T-helper 2 cell treated with Interferon-gamma antibody and Interleukin-4, amounts not matched to agents 5 μg/mL and 100 μg/mL, for 36 hours (primary cell): ENCODE measurements at places on chromosomes 2 and 18.
A peak's percentile ranks its signal among the peaks of the same experiment; 100 is the strongest.

GRCh38 chr18:50289108-50289443 lies 1.6 kb upstream of the CXXC1 start:
- no peaks in the 10 kb centered on the region for H3K27me3 ChIP-seq
- H3K27ac ChIP-seq, result peak overlapping the region; percentile 77
- peak overlapping the region; percentile 75 for H3K4me3 ChIP-seq
- DNase-seq, result no peak

GRCh38 chr2:40210344-40210967 lies 241.4 kb downstream of the SLC8A1 start:
- H3K27ac ChIP-seq, result no peak overlapping the region
- H3K4me1 ChIP-seq, result peaks cover 25% of the 10 kb centered on the region
- no peak overlapping the region for H3K4me3 ChIP-seq
- H3K27me3 ChIP-seq, result no peaks in the 10 kb centered on the region
- DNase-seq, result peak; percentile 17
- peaks cover 5% of the 10 kb centered on the region for H3K36me3 ChIP-seq

- H3K4me1 ChIP-seq, result peaks cover 28% of the 10 kb centered on the region
- peaks cover 3% of the 10 kb centered on the region for H3K36me3 ChIP-seq
- DNase-seq, result no peak
- peaks cover 18% of the 10 kb centered on the region for H3K27me3 ChIP-seq
Measured at GRCh38 chr2:68709421-68709911, 25.1 kb upstream of the ARHGAP25 start.

GRCh38 chr2:74028741-74029140 lies 44.0 kb downstream of the TET3 start:
- peaks cover 15% of the 10 kb centered on the region for H3K36me3 ChIP-seq
- peaks cover 70% of the 10 kb centered on the region for H3K4me1 ChIP-seq
- no peak overlapping the region for H3K4me3 ChIP-seq
- no peak for DNase-seq
- no peaks in the 10 kb centered on the region for H3K27me3 ChIP-seq
- H3K27ac ChIP-seq, result no peak overlapping the region

- H3K4me1 ChIP-seq, result no peaks in the 10 kb centered on the region
- no peak for DNase-seq
- H3K4me3 ChIP-seq, result no peak overlapping the region
- H3K36me3 ChIP-seq, result no peaks in the 10 kb centered on the region
Measured at GRCh38 chr2:150803689-150804398, 316.4 kb upstream of the RND3 start.

- peaks cover 12% of the 10 kb centered on the region for H3K27me3 ChIP-seq
- peaks cover 10% of the 10 kb centered on the region for H3K4me1 ChIP-seq
- DNase-seq, result no peak
- H3K4me3 ChIP-seq, result peak overlapping the region; percentile 87
Measured at GRCh38 chr2:148877403-148877740, 2.3 kb downstream of the KIF5C start.

- peaks cover 9% of the 10 kb centered on the region for H3K4me1 ChIP-seq
- DNase-seq, result no peak
- H3K27me3 ChIP-seq, result no peaks in the 10 kb centered on the region
- no peak overlapping the region for H3K4me3 ChIP-seq
Measured at GRCh38 chr2:223856584-223856983, 19.2 kb upstream of the AP1S3 start.

DNA sequence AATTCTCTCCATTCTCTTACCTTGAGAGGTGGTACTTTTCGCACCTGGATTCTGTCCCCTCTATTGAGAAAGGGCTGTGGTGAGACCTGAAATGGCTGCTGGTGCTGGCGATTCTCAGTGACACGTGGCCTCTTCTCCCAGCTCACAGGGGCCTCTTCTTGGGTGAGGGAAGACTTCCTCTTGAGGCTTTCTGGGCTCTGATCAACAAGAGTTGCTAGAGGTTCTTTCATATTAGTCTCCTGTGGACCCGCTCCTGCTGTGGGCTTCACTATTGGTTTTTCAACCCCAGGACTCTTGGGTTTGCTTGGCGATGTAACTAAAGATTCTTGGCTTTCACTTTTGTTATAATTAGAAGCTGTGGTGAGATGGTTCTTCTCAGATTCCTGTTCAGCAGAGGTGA lies 76.3 kb upstream of the DTNB start:
- H3K4me3 ChIP-seq, result no peak overlapping the region
- H3K27ac ChIP-seq, result peak overlapping the region; percentile 70
- no peaks in the 10 kb centered on the region for H3K27me3 ChIP-seq
- no peak for DNase-seq
- H3K4me1 ChIP-seq, result peaks cover 24% of the 10 kb centered on the region

DNA sequence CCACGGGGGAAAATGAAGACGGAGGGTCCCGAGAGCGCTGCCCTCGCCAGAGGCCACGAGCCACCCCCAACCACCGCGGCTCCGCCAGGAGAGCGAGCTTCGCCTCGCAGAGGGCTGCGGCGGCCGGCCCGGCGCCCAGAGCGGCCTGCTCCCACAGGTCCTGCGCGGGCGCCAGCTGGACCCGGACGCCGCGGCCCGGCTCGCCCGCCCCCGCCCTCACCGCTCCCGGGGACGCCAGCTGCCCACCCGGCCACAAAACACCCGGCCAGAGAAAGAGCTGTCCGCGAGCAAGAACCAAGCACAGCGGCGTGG lies 709 bp downstream of the PTPN2 start:
- H3K27ac ChIP-seq, result peak overlapping the region; percentile 95
- no peak for DNase-seq
- H3K27me3 ChIP-seq, result no peaks in the 10 kb centered on the region
- H3K36me3 ChIP-seq, result peaks cover 9% of the 10 kb centered on the region
- H3K4me1 ChIP-seq, result peaks cover 46% of the 10 kb centered on the region

- H3K4me3 ChIP-seq, result no peak overlapping the region
- H3K36me3 ChIP-seq, result peaks cover 4% of the 10 kb centered on the region
- no peak for DNase-seq
- H3K27ac ChIP-seq, result no peak overlapping the region
- no peaks in the 10 kb centered on the region for H3K27me3 ChIP-seq
Measured at GRCh38 chr2:156466739-156467405, 30.7 kb downstream of the GPD2 start.

DNA sequence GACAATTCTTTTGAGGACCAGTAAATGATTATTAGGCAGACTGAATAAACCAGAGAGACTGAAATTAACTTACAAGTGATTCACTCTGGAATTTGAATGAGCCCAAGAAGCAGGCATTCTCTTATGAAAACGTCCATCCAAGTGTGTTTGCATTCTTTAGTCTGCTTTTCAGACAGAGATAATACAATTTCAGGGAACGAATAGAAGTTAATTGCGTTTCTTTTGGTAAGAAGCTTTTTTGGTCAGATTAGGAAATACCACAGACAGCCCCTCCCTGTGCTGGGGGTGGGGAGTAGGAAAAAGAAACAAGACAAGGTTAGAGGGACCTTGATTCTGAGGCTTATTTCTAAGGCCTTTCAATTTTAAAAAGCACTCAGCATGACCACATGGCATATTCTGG lies 874.4 kb downstream of the SUCLG1 start:
- no peak for DNase-seq
- H3K27ac ChIP-seq, result no peak overlapping the region
- H3K4me3 ChIP-seq, result no peak overlapping the region
- H3K4me1 ChIP-seq, result no peaks in the 10 kb centered on the region

DNA sequence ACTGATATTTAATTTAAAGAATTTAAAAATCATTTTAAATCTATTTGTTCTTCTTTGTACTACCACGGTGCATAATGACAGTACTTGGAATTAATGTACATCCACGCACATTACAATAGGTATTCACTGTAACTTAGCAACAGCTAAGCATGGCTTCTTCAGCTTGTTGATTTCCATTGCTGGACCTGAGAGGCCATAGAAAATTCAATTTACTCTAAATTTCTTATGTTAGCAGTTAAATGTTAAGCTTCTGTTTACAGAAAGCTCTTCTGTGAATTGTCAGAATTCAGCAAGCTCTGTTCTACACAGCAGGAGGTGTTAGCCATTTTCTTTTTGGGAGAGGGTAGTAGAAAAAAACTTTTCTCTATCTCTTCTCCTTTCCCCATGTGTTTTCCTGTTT lies 1149.3 kb upstream of the CDH2 start:
- no peaks in the 10 kb centered on the region for H3K27me3 ChIP-seq
- no peak overlapping the region for H3K27ac ChIP-seq
- no peak for DNase-seq
- no peak overlapping the region for H3K4me3 ChIP-seq

GRCh38 chr2:184683911-184684310 lies 85.6 kb downstream of the ZNF804A start:
- H3K4me1 ChIP-seq, result no peaks in the 10 kb centered on the region
- no peak overlapping the region for H3K27ac ChIP-seq
- H3K27me3 ChIP-seq, result no peaks in the 10 kb centered on the region
- H3K4me3 ChIP-seq, result no peak overlapping the region
- H3K36me3 ChIP-seq, result no peaks in the 10 kb centered on the region

DNA sequence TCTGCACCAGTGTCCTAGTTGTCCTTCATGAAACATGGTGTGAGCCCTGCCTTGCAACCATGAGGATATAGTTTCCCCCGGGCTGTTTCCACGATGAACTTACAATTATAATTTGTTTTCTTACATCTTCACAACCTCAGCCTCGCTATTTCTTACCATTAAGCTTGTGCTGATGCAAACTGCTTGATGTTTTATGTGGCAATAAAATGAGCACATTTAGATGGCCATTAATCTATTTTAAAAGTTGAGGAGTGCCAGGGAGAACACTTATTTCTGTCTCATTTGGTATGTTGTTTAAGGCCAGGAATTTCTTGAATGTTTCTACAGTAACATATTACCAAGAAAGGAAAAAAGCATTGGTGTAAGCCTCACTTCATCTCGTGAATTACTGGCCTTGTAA lies 214.5 kb upstream of the SLC8A1 start:
- no peaks in the 10 kb centered on the region for H3K4me1 ChIP-seq
- no peak overlapping the region for H3K27ac ChIP-seq
- no peaks in the 10 kb centered on the region for H3K27me3 ChIP-seq
- H3K4me3 ChIP-seq, result no peak overlapping the region
- no peak for DNase-seq

GRCh38 chr2:156704132-156704531 lies 268.0 kb downstream of the GPD2 start:
- no peak overlapping the region for H3K4me3 ChIP-seq
- no peak overlapping the region for H3K27ac ChIP-seq
- peaks cover 3% of the 10 kb centered on the region for H3K27me3 ChIP-seq
- no peaks in the 10 kb centered on the region for H3K4me1 ChIP-seq
- DNase-seq, result no peak
- no peaks in the 10 kb centered on the region for H3K36me3 ChIP-seq

DNA sequence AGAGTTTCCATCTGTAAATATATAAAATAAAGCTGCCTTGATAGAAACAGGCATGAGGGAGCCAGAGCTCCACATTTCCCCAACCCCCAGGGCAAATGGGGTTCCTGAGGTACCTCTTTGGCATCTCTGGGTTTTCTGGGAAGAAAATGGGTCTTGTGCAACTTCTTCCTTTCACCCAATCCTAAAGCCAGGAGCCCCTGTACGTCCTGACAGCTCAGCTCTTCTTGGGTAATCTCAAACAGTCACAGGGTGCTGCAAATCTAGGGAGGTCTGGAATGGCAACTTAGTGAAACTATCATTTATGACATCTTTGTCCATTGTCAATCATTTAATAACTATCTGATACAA lies 36.6 kb upstream of the STAT1 start:
- peaks cover 12% of the 10 kb centered on the region for H3K4me1 ChIP-seq
- no peak for DNase-seq
- H3K27me3 ChIP-seq, result no peaks in the 10 kb centered on the region

DNA sequence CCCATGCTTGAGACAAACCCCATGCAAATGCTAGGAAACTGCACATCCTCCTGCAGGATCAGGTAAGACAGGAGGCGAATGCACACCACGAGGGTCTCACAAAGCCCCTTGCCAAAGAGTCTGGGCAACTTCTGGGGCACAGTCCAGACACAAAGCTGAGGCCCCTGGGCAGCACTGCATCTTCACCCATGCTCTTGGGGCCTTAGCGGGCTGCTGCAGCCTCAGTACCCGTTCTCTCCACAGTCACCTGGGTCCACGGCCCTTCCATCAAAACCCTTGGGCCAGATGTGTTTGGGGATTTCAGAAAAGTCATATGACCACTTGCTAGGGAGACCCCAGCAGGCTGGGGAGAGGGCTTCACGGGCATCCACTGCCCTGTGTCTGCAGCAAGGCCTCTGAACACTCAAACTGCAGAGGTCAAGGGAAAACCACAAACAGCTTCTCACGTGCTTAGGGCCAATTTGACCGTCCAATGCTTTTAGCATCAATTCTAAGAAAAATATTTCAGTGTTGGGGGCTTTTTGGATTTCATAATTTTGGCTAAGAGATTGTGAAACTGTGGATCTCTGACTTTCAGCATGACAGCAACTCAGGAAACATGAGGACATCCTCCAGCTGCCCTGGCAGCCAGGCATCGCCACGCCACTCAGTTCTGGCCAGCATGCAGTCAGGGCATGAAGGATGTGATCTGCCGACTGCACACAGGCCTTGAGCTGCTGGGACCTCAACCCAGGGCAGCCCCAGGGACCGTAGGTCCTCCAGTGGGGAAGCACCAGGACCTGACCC lies 20.0 kb downstream of the PASK start:
- DNase-seq, result no peak
- H3K27ac ChIP-seq, result no peak overlapping the region
- peaks cover 18% of the 10 kb centered on the region for H3K36me3 ChIP-seq
- peaks cover 11% of the 10 kb centered on the region for H3K4me1 ChIP-seq
- no peak overlapping the region for H3K4me3 ChIP-seq

DNA sequence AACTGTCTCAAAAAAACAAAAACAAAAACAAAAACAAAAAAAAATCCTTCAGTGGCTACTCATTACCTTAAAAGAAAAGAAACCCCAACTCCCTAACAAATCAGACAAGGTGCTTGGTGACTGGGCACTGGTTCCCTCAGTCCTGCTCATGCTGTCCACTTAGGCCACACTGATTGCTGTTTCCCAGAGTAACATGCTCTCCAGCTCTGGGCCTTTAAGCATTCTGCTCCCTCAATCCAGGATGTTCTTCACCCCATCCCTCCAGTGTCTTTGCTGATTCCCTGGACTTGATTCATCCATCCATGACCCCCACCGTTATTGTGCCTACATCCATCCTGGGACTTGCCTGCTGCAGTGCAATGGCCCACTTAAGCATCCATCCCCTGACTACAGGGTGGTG lies 16.4 kb upstream of the XPO1 start:
- no peak overlapping the region for H3K27ac ChIP-seq
- H3K36me3 ChIP-seq, result no peaks in the 10 kb centered on the region
- DNase-seq, result no peak
- H3K4me3 ChIP-seq, result no peak overlapping the region
- H3K27me3 ChIP-seq, result peaks cover 9% of the 10 kb centered on the region

DNA sequence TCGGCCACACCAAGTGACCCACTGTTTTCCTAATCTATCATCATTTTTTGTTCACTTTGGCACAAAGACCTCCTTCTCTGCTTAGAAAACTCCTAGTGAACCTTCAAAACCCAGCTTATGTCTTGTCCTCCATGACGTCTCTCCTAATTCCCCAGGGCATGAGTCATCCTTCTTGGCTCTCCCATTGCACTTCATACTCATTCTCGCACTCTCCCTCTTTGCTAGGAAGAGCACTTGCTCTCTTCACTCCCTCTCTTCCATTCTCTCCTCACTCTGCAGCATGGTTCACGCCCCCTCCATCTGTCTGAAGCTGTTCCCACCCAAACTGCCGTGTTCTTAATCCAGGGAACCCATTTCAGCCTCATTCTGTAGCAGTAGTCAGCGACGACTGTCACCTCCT lies 103.9 kb downstream of the MRO start:
- no peaks in the 10 kb centered on the region for H3K36me3 ChIP-seq
- H3K27ac ChIP-seq, result no peak overlapping the region
- DNase-seq, result no peak
- H3K27me3 ChIP-seq, result no peaks in the 10 kb centered on the region

GRCh38 chr2:43266711-43267111 lies 40.3 kb upstream of the ZFP36L2 start:
- no peak overlapping the region for H3K4me3 ChIP-seq
- H3K36me3 ChIP-seq, result peaks cover 3% of the 10 kb centered on the region
- DNase-seq, result no peak
- no peak overlapping the region for H3K27ac ChIP-seq
- H3K27me3 ChIP-seq, result no peaks in the 10 kb centered on the region
- H3K4me1 ChIP-seq, result peaks cover 2% of the 10 kb centered on the region
